ENCODE measurements at places on chromosomes 3 and 15.
A peak's percentile ranks its signal among the peaks of the same experiment; 100 is the strongest.

DNA sequence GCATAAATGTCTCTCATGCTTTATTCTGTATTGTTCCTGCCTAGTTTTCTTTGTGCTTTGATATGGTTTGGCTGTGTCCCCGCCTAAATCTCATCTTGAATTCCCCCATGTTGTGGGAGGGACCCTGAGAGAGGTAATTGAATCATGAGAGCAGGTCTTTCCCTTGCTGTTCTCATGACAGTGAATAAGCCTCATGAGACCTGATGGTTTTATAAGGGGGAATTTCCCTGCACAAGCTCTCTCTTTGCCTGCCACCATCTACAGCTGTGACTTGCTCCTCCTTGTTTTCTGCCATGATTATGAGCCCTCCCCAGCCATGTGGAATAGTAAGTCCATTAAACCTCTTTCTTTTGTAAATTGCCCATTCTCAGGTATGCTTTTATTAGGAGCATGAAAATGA is 1596.6 kb downstream of the SI start:
- no peak overlapping the region for H3K27ac ChIP-seq
- H3K4me1 ChIP-seq: no peaks in the 10 kb centered on the region
- no peak for DNase-seq
- no peak overlapping the region for H3K4me3 ChIP-seq
- H3K36me3 ChIP-seq: no peaks in the 10 kb centered on the region
- H3K27me3 ChIP-seq: no peaks in the 10 kb centered on the region

DNA sequence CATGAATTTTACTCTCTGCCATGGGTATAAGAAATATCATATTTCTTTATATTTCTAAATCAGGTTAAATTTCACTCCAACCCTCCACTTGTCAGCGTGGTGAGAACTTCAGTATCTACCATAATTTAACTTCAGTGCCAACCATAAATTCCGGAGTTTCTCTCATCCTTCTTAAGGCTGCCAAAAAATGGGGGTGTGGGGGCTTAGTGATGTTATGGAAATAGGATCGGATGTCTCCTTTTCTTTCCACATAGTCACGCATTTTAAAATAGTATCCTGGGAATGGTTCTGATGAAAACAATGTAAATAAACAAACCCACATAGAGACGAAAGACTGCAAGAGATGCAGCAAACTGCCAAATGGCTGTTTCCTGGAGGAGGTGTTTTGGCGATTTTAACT is 12.9 kb upstream of the FAM3D start:
- peaks cover 5% of the 10 kb centered on the region for H3K4me1 ChIP-seq
- H3K4me3 ChIP-seq: no peak overlapping the region
- H3K36me3 ChIP-seq: peaks cover 20% of the 10 kb centered on the region
- H3K27me3 ChIP-seq: no peaks in the 10 kb centered on the region
- DNase-seq: no peak
- no peak overlapping the region for H3K27ac ChIP-seq

- H3K27me3 ChIP-seq: no peaks in the 10 kb centered on the region
- H3K27ac ChIP-seq: no peak overlapping the region
- no peak for DNase-seq
- no peak overlapping the region for H3K4me3 ChIP-seq
- H3K36me3 ChIP-seq: no peaks in the 10 kb centered on the region
Measured at GRCh38 chr15:59306520-59307164, 66.0 kb downstream of the MYO1E start.

DNA sequence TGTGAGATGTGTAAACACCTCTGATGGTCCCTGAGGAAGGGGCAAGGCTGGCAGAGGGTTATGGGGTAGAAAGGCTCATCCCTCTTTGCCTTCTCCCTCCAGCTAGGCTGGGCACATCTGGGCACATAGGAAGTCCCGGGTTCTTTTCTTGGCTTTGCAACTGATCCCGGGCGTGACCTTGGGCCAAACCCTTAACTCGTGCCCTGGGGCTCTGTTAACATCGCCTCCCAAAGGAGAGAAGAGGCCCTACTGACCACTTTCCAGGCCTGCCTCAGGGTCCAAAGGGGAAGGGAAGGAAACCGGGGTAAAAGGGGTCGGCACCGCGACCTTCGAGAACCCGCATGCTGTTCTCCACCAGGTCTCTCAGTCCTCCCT is 549 bp downstream of the C3orf18 start:
- no peak overlapping the region for H3K27ac ChIP-seq
- H3K27me3 ChIP-seq: no peaks in the 10 kb centered on the region
- H3K36me3 ChIP-seq: no peaks in the 10 kb centered on the region

DNA sequence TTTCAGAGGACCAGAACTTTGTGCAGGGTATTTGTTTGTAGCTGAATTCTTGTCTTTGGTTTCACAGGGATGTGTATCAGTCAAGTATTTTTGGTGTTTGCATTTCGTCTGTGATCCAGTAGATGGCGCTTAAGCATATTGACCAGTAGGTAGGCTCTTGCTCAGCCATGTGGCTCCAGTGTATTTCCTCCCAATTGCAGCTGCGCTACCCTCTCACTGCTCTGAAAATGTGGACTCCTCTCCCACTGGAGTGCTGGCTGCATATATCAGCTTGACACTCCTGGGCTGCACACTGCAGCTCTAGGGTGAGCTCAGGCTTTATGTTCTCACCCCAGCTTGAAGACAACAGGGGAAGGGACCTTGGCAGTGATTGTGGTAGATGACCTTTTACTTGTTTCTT is 1264.3 kb upstream of the ALCAM start:
- no peak overlapping the region for H3K4me3 ChIP-seq
- peak overlapping the region; percentile 69 for H3K27ac ChIP-seq
- peak; percentile 32 for DNase-seq
- H3K4me1 ChIP-seq: peaks cover 4% of the 10 kb centered on the region
- H3K27me3 ChIP-seq: no peaks in the 10 kb centered on the region

DNA sequence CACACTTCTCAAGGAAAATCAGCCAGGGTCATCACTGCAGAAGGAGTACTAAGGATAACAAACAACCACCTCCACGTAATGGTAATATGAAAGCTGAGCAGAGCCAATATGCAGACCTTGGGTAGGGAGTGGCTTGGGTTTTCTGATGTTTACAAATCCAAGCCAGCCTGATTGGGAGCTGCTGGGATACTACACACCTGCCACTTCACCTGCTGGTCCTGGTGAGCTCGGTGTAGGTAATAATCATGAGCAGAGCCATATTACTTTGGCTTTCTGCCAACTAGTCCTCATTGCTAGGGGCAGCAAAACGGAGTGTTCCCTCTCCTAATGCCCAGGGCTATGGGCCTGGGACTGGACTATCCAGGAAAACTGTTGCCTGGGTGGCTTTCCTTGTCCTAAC is 433.5 kb upstream of the PPP2R3A start:
- H3K27ac ChIP-seq: no peak overlapping the region
- no peaks in the 10 kb centered on the region for H3K27me3 ChIP-seq
- no peaks in the 10 kb centered on the region for H3K36me3 ChIP-seq
- DNase-seq: no peak
- H3K4me3 ChIP-seq: no peak overlapping the region

DNA sequence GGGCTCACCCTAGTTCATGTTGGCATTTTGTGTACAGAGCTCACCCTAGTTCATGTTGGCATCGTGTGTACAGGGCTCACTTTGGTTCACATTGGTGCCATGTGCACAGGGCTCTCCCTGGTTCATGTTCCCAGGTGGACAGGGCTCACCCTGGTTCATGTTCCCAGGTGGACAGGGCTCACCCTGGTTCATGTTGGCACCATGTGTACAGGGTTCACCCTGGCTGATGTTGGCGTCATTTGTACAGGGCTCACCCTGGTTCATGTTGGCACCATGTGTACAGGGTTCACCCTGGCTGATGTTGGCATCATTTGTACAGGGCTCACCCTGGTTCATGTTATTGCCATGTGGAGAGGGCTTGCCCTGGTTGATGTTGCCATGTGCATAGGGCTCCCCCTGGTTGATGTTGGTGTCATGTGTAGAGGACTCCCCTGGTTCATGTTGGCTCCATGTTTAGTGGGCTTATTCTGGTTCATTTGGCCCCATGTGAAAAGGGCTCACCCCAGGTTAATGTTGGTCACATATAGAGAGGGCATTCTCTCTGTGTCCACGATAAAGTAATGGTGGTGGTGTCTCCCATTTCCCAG is 31.7 kb upstream of the NR2C2 start:
- H3K36me3 ChIP-seq: no peaks in the 10 kb centered on the region
- H3K27ac ChIP-seq: no peak overlapping the region
- no peaks in the 10 kb centered on the region for H3K4me1 ChIP-seq
- H3K4me3 ChIP-seq: no peak overlapping the region

GRCh38 chr3:80537680-80538079 is 769.9 kb upstream of the ROBO1 start:
- H3K4me3 ChIP-seq: no peak overlapping the region
- H3K27ac ChIP-seq: no peak overlapping the region
- H3K4me1 ChIP-seq: no peaks in the 10 kb centered on the region

GRCh38 chr3:113441051-113441770 is at the start of gene CFAP44:
CFAP44 (minus strand) TSS chr3:113441493; CDS start chr3:113433664, 7,829 bp downstream.
- DNase-seq: peak; percentile 49
- peak within 1 kb of the TSS; percentile 71 for H3K27ac ChIP-seq
- H3K36me3 ChIP-seq: peaks cover 8% of the 10 kb centered on the region
- no peaks in the 10 kb centered on the region for H3K4me1 ChIP-seq
- no peak within 1 kb of the TSS for H3K4me3 ChIP-seq

DNA sequence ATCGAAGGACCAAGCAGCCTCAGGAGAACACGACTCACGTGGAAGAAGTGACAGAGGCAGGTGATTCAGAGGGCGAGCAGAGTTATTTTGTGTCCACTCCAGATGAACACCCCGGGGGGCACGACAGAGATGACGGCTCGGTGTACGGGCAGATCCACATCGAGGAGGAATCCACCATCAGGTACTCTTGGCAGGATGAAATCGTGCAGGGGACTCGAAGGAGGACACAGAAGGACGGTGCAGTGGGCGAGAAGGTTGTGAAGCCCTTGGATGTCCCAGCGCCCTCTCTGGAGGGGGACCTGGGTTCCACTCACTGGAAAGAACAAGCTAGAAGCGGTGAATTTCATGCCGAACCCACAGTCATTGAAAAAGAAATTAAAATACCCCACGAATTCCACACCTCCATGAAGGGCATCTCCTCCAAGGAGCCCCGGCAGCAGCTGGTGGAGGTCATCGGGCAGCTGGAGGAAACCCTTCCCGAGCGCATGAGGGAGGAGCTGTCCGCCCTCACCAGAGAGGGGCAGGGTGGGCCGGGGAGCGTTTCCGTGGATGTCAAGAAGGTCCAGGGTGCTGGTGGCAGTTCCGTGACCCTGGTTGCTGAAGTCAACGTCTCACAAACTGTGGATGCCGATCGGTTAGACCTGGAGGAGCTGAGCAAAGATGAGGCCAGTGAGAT is 26.0 kb downstream of the SYNM start:
- H3K4me3 ChIP-seq: no peak overlapping the region
- DNase-seq: no peak
- peaks cover 21% of the 10 kb centered on the region for H3K36me3 ChIP-seq
